ENCODE measurements at places on chromosomes 3 and 15.

GRCh38 chr3:187841560-187841959, 96.3 kb upstream of the BCL6 start:
- DNase-seq = no peak

GRCh38 chr3:61980041-61980440, 393.3 kb downstream of the FEZF2 start:
- no peak for DNase-seq

DNA sequence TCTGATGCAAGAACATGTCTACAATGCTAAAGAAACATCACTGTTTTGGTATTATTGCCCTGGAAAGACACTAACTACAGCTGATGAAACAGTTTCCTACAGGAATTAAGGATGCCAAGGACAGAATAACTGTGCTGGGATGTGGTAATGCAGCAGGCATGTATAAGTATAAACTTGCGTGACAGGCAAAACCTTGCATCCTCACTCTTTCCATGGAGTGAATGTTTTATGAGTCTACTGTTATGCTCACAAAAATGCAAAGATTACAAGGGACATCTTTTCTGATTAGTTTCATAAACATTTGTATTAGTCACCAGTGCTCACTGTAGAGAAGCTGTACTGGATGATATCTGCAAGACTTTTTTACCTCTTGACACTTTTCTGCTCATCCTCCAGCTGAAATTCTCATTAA, 143.6 kb downstream of the NAALADL2 start:
- DNase-seq = no peak

- no peak for DNase-seq
Observed at GRCh38 chr3:15295506-15295905, 36.9 kb downstream of the SH3BP5 start.

- no peak for DNase-seq
Observed at GRCh38 chr15:99427210-99427609, 138.6 kb upstream of the MEF2A start.

GRCh38 chr3:59566481-59566975, 516.7 kb upstream of the CFAP20DC start:
- no peak for DNase-seq

- DNase-seq = no peak
Observed at GRCh38 chr3:182464513-182465145, 328.7 kb upstream of the ATP11B start.

- DNase-seq = no peak
Observed at GRCh38 chr3:64935971-64936370, 248.2 kb upstream of the ADAMTS9 start.

GRCh38 chr15:56893364-56893678, 25.1 kb upstream of the TCF12 start:
- DNase-seq = no peak

GRCh38 chr3:59777066-59777465, 727.2 kb upstream of the CFAP20DC start:
- no peak for DNase-seq

DNA sequence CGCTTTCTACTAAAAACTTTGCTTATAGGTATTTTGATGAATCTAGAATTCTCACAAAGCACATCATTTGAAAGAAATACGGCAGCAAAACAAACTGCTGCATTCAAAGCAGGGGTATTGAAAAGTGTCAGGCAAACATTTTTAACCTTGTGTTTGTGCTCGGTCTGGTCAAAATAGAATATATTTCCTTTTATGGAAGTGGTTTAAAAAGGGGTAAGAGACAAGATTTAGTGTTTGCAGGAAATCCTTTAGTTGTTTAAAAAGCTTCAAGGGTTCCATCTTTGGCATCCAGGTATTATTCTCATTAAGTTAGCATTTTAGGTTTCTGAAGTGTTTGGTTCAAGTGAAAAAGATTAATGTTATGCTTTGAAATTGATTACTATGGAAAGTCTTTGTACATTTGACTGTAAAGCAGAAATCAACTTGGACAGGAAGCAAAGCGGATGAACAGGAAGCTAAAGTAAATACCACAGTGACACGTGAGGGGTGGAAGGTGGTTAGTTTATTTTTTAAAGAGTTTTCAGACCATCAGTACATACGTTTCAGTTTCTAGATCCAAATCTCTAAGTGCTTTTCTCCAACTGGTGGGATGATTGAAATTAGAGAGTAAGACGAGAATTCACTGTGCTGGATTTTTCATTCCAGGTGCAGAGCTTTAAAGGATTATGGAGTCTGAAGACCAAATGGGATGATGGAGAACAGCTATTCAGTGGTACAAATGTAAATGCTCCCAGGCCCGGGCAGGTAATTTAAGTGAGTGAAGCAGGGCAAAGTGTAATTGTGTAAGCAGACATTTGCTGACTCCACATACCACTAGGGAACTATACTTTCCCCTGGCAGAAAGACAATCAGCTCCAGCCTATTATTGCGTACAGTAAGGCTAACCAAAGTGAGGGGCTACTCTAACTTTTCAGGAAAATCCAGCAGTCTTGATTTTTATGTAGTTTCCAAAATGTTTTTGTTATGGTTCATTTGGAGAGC, 341.8 kb upstream of the TBL1XR1 start:
- no peak for DNase-seq

DNA sequence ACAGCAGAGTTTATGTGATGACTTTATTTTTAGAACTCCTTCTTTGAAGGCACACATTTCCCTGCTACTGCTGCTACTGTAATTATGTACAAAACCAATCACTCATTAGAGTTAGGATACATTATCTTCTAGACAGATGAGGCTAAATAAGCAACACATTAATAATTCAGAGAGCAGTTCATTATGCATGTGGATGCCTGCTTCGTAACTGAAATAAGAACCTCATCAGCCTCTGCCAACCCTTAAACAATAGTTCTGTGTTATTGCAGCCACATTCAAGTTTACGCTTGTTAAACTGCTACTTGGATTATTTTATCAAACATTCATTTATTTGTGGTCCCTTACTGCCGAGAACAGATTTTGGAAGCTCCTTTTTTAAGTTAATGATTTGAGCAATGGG, 52.5 kb upstream of the C15orf61 start:
- DNase-seq = no peak

- no peak for DNase-seq
Observed at GRCh38 chr3:34851137-34851536, 788.2 kb upstream of the ARPP21 start.

DNA sequence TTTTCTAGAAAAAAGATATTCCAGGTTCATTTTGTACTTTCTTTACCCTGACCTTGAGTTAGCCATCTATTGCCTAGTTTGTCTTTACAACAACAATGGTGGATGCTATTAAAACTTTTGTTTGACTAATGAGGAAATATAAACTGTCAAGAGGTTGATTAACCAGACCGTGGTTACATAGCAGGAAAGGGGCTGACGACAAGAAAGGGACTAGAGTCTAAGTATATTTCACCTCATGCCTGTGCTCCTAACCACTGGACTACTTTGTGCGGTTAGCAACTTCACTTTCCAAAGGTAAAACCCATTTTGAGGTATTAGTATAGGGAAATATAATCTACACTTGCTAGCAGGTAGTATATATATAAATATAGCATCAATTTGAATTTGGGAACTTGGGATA, 327.1 kb downstream of the SATB1 start:
- no peak for DNase-seq

DNA sequence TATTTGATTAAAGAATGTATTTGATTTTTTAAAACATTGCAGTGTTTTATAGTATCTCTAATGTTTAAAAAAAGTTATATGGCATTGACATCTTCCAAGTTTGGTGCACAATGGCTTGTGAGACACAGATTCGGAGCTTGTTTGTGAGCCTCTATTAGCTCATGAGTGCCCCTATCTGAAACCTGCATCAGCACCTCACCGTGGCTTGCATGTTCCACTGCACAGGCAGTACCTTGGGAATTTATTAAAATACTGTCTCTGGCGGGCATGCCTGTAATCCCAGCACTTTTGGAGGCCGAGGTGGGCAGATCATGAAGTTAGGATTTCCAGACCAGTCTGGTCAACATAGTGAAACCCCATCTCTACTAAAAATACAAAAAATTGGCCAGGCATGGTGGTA, 6.8 kb upstream of the RTP2 start:
- DNase-seq = no peak

GRCh38 chr3:30551927-30552326, 54.5 kb upstream of the TGFBR2 start:
- DNase-seq = no peak

DNA sequence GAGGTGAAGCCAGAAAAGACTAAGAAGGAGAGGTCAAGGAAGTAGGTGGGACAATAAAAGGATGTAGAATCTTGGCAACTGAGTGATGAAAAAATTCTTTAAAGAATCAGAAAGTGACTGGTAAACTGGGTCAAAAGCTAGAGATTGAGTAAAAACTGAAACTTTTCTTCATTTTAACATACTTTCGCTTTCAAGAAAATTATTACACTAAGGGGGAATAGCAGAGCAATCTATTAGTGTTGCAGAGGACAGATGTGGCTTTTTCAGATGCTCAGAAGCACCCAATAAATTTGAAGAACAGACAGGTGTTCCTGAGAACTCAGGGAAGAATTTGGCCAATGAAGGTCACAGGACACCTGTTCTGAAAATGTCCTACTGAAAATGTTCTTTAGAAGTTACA, 805.4 kb upstream of the ALCAM start:
- DNase-seq = no peak

- no peak for DNase-seq
Observed at GRCh38 chr3:78497767-78498166, 1270.0 kb downstream of the ROBO1 start.

DNA sequence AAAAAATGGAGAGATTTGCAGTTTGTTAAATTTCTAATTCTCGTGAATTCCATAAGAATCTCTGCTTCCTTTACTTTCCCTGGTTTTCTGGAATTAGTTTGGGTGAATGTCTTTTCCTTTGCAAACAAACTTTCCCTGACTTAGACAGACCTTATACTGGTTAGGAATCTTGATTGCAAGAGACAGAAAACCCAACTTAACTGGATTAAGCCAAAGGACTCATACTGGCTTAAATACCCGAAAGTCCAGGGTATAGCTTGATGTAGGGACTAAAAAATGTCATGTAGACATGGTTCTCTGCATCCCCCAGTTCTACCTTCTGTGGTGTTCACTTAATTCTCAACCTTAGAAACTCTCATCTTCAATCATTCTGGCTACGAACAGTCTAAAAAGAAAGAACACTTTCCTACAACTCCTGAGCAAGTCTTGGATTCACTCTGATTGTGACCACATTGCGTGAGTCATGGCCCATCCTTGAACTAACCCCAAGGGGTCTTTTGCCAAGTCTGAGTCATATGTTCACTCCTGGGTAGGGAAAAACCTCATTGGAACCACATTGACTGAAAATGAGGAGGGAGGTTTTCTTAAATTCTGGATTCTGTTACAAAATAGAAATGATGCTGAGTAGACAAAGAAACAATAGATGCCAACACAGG, 136.0 kb upstream of the DAZL start:
- no peak for DNase-seq

- no peak for DNase-seq
Observed at GRCh38 chr15:26759986-26760385, 12.9 kb downstream of the GABRB3 start.

DNA sequence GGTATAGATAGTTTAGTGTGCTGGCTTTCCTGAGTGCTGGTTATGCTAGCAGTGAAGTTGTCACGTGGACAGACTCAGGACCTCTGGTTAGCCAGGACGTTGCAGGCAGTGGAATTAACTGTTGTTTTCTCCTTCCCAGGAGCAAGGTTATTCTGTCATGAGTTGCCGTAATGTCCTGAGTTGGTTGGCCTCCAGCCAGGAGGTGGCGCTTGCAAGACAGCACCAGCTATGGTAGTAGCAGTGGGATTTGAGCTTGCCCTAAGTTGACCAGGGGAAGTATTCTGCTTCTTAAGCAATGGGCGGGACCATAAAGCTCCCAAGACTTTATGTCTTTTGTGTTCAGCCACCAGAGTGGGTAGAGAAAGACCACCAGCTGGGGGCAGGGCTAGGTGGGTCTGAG, 240.7 kb upstream of the DNAJC19 start:
- DNase-seq = no peak

DNA sequence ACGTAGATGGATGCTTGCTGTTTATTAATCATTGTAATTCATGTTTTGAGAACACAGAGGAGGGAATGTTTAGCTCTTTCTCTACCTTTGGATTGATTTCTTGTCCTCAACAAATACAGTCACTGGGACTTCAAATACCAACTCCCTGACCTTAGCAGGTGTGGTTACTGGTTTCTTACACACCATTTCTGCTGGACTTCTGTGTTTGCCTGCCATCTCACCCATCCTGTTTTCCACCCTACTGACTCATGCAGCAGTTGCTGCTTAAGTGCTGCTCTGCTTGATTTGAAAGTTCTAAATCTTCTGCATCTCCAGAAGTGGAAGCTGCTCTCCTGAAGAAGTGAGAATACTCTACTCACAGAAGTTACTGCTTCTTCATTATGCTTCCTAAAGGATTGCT, 170.3 kb downstream of the ZPLD1 start:
- DNase-seq = no peak

DNA sequence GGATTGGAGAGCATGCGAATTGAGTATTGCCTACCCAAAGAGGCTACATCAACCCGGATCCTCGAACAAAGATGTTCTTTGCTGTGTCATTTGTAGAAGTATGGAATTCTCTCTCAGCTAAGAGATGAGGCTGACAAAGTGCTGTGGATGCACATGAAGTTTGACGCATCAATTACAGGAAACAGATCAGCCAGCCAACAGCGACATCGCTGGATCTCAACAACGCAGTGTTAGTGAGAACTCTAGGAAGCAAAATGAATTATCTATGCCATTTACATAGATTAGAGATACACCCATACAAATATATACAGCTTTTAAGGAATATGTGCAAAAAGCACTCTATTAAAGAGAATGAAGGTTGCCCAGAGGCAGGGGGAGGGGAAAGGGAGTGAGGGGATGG, 160.6 kb upstream of the RGMA start:
- no peak for DNase-seq

DNA sequence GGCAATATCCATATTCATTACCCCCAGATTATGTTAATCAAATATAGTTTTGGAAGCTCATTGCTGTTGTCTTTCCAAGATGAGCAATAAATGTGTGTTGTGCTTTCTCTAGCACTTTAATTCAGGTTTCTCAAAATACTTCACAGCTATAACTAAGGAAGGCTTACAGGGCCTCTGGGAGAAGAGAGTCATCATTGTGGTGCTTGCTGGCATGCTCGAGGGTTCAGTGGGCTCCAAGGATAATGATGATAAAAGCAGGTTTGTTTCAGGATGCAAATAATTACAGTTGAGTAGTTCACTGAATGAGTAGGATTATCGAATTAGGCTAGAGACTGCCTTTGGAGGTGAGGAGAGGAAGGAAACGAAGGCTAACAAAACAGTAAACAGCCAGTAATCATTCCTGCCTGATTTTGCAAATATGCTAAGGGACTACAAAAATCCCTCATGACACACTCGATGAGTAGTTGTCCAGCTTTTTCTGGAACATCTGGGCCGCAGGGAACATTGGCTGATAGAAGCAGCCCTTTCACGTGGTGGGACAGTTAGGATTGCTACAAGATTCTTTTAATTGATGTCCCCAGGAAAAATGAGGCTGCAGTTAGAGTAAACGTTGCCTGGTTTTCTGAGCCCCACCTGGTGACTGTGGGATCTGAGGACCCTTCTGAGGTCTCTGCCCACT, 54.1 kb downstream of the SLC7A14 start:
- DNase-seq = no peak

GRCh38 chr3:101932326-101933068, 83.2 kb downstream of the NFKBIZ start:
- DNase-seq = no peak

All from heart left ventricle (tissue), 16 donors.